ENCODE measurements at places on chromosomes 11 and 22. TPM values are rescaled to one million over a fixed set of nuclear protein-coding genes. Genes with fewer than 3 reads are reported as not detected.

Gene PNPLA5
- total RNA-seq, result not detected

Gene ADAMTS15
- under 0.01 TPM for total RNA-seq

Gene MGAT3
- not detected for total RNA-seq

Gene TTC28
- 15.6 TPM for total RNA-seq

Gene IL10RA
- total RNA-seq, result 0.36 TPM

Gene PLEKHB1
- total RNA-seq, result 3.1 TPM

Gene CNGA4
- total RNA-seq, result not detected

Gene WNT11
- under 0.01 TPM for total RNA-seq

Gene KDM4D
- 0.73 TPM for total RNA-seq

Gene C11orf91
- 0.34 TPM for total RNA-seq

Gene DCHS1
- 2.3 TPM for total RNA-seq

Gene C1QTNF5
- 30.9 TPM for total RNA-seq

Gene CFL1
- total RNA-seq, result 1,026 TPM

Gene SLC5A1
- total RNA-seq, result not detected

Gene CLMP
- total RNA-seq, result 8.0 TPM

Gene CST6
- not detected for total RNA-seq

Gene ANKK1
- total RNA-seq, result not detected

Gene YAP1
- 110 TPM for total RNA-seq

Gene PHOX2A
- not detected for total RNA-seq

Gene CYB5R2
- total RNA-seq, result 33.4 TPM

Gene ROM1
- 0.31 TPM for total RNA-seq

Gene ARHGEF17
- 19.0 TPM for total RNA-seq

Gene DBX1
- total RNA-seq, result not detected

Gene SOX10
- total RNA-seq, result 296 TPM

Gene MMP10
- total RNA-seq, result not detected
